ENCODE measurements at places on chromosomes 5 and 9. TPM values are rescaled to one million over a fixed set of nuclear protein-coding genes. Genes with fewer than 3 reads are reported as not detected.

Gene ACTBL2
- not detected for total RNA-seq

Gene AQP3
- total RNA-seq: 2.6 TPM

Gene CCNI2
- 0.07 TPM for total RNA-seq

Gene SLCO4C1
- 1.7 TPM for total RNA-seq

Gene IL9
- not detected for total RNA-seq

Gene GPBP1
- 62.7 TPM for total RNA-seq

Gene HMMR
- 65.2 TPM for total RNA-seq

Gene IL7R
- not detected for total RNA-seq
